ENCODE measurements at places on chromosomes 16 and 17. TPM values are rescaled to one million over a fixed set of nuclear protein-coding genes. Genes with fewer than 3 reads are reported as not detected.

GRCh38 chr16:50791522-50791921 is 49.6 kb downstream of the CYLD start:
- DNase-seq = no peak

DNA sequence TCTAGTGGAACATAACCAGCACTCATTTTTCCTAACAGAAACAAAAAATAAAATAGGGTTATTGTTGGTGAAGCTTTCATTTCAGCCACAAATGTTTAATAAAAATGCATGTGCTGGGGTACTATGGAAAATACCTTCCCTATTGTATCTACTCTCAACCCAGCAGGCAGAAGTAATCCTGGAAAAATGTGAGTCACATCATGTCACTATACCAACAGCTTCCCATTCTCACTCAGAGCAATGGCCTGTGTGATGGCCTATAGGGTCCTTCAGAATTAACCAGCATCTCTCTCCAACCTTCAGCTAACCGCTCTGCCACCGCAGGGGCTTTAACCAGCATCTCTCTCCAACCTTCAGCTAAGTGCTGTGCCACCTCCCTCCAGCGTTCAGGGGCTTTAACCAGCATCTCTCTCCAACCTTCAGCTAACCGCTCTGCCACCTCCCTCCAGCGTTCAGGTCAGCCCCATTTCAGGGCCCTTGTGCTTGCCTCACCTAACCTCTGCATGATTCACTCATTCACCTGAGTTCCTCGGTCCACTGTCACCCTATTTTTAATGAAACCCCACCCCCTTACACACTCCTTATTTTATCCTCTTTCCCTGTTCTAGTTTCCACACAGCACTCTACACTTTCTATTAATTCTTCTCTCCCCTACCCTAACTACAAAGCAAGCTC is 34.0 kb downstream of the UBE2G1 start:
- no peak for DNase-seq

Gene ZSCAN10
- not detected for total RNA-seq

DNA sequence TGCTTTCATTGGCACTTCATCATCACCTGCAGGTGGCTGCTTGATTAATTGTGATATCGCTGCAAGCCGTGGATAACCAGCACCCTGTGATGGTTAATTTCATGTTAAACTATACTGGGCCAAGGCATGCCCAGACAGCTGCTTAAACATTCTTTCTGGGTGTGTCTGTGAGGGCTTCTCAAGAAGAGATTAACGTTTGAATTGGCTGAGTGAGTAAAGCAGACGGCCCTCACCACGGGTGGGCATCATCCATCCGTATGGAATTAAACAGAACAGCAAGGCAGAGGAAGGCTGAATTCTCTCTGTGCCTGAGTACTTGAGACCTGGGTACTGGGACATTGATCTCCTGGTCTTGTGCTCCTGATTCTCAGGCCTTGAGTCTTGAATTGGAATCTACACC is 7.1 kb upstream of the ZNF213 start:
- no peak for DNase-seq

DNA sequence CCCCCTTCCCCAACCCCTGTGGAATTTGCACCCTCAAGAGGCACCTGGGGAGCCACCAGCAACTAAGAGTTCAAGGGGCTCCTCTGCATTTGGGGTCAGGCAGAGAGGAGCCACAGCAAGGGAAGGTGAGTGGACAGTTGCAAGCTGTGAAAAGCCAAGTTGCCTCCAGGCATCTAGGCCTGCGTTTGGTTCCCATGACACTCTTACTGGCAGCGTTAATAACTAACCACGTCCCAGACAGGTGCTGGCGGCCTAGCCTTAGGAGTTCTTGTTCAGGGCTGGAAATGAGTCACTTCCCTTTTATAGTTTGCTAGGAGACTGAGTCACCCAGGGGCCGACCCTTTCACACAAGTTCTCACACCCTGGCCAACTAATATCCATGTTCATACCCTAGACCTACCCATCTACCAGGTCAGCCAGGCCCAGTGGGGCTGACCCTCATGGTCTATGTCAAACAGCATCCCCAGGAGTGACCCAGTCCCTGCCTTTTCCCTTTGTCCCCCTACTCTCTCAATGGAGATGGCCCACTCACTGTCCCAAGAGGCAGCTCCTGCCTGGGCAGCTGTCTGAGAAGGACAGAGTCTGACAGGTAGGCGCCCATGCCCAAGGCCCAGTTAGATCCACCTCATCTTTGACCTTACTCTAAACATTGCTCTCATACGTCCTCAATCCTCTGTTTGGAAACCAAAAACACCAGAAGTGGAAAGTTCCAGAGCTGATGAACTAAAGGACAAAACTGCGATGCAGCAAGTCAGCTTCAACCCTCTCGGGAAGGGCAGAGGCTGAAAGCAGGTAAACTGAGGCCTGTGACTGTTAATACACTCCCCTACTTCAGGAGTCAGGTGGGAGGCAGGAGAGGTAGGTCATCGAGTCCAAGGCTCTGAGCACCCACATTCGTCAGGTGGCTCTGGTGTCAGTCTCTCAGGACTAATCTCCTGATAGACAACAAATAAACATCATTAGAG is 300.6 kb downstream of the SOX9 start:
- DNase-seq = peak; percentile 81

DNA sequence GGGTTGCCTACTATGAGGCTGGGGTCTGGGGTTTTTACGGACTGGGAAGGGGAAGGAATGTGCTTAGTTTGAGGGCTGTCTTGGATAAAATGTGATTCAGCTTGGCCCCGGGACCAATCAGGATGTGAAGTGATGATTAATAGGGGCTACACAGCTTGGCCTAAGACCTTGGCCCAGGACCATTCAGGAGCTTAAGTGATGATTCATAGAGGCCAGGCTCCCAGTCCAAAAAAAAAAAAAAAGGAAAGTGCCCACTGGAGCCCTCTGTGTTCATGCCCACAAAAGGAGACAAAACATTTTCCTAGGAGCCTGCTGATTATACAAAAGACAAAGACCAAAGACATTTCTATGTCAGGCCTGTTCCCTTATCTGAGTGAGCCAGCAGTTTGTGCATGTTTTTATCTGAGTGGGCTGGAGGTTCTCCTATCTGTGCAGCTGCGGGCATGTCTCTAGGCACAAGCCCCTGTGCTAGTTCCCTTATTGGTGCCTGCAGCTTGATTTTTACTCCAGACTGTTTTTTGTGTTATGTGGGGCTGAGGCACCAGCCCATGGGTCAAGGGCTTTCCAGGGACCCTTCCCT is 898.2 kb upstream of the GOT2 start:
- no peak for DNase-seq

GRCh38 chr17:1880851-1881630 is 51.2 kb downstream of the RPA1 start:
- DNase-seq = no peak

DNA sequence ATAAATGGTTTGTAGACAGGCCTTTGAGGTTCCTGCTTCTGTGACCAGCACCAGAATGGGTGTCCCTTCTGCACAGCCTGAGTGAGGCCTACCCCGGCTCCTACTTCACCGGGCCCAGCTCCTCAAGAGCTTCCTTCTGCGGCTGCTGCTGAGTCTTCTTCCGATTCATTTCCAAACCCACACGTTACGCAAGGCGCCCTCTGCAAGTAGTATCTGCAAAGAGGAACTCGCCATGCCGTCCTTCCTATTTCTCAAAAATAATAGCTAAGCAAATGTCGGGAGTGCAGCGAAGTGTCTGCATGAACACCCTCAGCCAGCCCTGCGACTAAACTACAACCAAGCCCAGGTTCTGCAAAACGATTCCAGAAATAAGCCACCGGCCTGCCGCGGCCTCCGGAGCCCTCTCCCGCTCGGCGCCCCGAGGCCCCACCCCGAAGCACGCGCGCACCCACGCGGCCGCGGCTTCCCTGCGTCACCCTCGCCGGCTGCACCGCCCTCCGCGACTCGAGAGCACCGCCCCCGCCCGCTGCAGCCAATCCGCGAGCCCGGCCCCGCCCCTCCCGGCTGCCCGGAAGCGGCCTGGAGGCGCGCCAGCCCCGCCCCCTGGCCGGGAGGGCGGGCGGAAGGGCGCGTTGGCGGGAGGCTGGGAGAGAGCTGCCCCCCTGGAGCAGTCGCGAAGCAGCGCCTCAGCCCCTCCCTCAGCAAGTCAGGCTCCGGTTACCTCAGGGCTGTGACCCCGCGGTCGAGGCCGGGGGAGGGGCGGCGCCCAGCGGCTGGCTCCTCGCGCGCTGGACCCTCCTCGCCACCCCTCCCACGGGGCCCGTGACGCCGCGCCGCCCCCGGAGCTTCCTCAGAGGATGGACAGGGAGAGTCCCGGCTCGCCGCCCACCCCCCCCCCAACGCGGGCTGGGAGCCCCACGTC is 8.3 kb downstream of the MNT start:
- DNase-seq = peak; percentile 97

GRCh38 chr17:68341482-68341881 is 50.2 kb downstream of the ARSG start:
- DNase-seq = no peak
